ENCODE measurements at places on chromosomes 2 and 18.

- DNase-seq = no peak
Measured at GRCh38 chr2:171410624-171411023, 23.2 kb downstream of the METTL8 start.

GRCh38 chr2:109084341-109084740 is 44.7 kb upstream of the SH3RF3 start:
- DNase-seq = no peak

GRCh38 chr2:232438951-232439757 is 16.8 kb upstream of the ALPI start:
- no peak for DNase-seq

GRCh38 chr18:6757931-6758330 is 28.4 kb downstream of the ARHGAP28 start:
- DNase-seq = no peak

DNA sequence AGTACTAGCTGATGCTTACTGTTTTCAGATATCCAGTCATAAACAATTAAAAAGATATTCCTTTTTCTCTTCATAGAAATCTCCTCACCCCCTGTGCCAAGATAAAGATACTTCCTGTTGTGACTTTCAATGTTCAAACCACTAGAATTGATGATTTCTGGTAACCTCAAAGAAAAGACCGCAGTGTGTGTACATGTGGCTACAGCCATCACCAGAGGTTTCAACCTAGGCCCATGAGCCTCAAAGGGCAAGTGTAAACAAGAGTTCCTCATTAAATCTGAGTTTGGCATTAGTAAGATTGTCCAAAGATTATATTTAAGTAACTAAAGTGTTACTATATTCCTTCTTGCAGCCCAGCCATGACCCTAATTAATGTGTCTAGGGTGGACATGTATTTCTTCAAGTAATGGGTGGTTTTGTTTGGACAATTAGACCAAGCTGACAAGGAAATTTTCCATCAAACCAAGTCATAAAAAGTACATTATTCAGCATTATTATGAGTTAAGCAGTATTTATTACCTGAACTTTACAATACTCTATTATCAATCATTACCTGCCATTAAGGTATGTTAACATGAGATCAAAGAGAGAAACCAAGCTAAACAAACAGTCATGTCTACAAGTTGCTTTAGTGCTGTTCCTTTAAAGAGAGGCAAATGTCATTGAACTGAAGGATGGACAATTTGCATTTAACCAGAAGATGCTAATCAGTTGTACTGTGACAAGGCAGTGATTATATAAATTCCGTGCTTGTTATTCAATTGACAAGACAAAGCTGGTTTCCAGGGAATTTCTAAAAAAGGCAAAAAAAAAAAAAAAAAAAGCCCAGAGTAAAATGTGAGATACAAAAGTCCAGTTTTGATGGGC is 382.7 kb downstream of the LNPK start:
- no peak for DNase-seq

GRCh38 chr2:186060744-186061440 is 322.3 kb downstream of the FSIP2 start:
- DNase-seq = no peak

- no peak for DNase-seq
Measured at GRCh38 chr2:148531235-148531634, 113.3 kb upstream of the EPC2 start.

DNA sequence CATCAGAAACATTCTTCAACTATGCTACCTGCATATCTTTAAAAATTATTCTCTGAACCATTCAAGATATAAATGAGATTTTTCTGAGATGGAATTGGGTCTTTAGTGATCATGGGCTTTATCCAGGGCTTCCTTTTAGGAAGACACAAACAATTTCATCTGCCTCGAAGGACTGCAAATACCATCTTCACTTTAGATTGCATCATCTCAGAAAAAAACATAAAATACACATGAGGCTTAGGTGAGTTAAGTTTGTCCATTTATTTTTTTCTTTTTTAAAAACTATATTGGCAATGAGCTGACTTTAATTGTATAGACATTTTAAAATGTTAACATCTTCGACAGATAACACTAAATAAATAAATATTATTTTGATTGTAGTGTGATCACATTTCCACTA is 20.1 kb downstream of the TTN start:
- DNase-seq = no peak

DNA sequence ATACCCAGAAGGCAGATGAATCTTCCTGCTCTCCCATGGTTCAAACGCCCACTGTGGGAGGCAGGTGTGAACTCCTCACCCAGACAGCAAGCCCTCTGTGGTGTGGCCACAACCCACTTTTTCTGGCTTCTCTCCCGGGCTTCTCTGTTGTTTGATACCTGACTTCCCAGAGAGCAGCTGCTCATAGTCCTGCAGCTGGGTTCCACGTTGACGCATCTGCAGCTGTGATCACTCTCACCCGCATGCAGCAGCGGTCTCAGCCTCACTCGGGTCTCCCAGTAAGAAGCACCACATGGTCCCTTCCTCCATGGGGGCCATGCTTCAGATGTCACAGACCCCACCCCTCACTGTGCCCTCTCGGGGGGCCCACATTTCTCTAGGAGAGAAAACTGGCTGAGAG is 3.5 kb downstream of the ASPRV1 start:
- no peak for DNase-seq

DNA sequence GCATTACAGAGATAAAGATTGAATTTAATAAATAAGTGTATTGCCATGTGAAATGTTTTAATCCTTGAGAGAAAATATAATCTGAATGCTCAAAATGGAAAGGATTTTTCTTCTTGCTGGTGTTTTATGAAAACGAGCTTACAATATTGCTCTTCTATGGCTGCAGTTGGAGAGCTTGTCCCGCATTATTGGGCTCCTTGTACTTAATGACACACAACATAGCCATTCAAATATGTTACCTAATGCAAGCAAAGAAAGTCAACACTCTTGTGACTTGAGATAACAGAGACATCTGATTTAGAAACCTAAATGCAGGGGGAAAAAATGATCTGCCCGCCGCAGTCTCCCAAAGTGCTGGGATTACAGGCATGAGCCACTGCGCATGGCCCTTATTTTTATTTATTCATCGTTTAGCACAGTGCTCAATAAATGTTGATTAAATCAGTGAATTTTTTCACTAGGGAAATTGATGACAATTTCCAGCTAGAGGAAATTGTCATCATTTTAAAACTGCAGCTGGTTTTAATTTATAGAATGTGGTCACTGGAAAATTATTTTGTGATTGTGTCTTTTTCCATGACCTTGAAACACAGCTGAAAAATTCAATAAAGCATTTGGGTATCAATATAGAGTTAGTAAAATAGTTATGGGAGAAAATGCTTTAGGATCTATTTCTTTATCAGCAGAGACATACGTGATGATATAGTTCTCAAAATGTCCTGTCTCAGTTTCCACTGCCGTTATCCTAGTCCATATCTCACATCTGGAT is 2.4 kb upstream of the PRKD3 start:
- DNase-seq = no peak

GRCh38 chr2:40281021-40281940 is 170.6 kb downstream of the SLC8A1 start:
- DNase-seq = no peak

DNA sequence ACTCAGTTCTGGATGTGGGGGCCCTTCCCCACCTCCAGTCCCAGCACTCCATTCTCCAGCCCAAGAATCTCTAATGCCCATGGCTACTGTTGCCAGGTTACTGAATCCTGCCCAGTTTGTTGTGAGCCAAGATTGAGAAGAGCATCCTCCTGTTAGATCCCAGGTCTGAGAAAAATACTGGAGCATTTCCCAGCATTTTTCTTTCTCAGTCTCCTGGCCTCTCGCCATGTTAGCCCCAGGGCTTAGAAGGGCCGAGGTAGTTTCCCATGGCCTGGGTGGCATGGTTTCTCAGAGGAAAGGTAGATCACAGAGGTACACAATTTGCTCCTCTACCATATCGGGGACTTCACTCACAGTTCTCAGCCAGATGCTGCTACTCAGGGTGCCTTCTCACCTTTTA is 135.7 kb downstream of the OTX1 start:
- no peak for DNase-seq

GRCh38 chr18:13892098-13892497 is 23.2 kb downstream of the MC2R start:
- no peak for DNase-seq

DNA sequence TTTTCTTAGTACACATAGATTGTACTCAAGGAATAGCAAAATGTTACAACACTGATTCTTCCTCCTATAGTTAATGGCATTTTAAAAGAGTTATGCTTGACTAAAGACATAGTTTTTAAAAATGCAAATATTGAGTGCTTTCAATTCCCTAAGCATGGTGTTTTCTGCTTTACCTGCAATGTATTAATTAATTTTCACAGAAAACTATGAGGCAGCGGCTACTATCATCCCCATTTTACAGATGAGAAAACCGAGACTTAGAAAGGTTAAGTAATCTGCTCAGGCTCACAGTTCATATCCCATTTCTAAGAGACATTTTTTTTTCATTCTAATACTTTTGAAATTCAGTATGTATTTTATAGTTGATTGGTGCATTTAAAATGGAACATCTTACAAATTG is 38.0 kb downstream of the BMP10 start:
- no peak for DNase-seq

DNA sequence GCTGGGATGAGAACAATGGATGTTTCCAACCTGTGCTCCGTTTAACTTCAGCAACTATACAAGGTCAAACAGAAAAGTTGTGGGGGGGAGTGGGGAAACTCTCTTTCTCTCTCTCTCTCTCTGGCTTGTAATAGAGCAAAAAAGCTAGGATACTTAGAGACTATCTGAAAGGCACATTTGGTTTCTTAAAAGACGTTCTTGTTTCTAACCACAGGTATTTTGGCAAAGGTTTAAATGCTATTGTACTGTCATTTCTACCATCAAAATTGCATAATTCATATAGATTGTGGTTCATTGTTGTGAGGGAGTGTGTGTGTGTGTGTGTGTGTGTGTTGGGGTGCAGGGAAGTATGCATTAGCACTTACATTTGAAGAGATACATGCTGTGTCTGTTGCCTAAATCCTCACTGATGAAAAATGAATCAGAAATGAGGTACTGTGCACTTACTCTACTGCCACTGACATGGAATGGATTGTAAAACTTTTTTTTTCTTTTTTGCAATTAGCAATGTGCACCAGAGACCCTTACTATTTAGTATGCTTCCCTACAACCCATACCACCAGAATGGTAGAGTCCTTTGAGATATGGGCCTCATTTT is 841.0 kb upstream of the PIK3C3 start:
- DNase-seq = no peak

- DNase-seq = no peak
Measured at GRCh38 chr2:23280401-23280800, 104.6 kb upstream of the KLHL29 start.

- no peak for DNase-seq
Measured at GRCh38 chr2:107801498-107801897, 25.2 kb upstream of the RGPD4 start.

- no peak for DNase-seq
Measured at GRCh38 chr2:106053116-106053515, 141.0 kb downstream of the UXS1 start.

DNA sequence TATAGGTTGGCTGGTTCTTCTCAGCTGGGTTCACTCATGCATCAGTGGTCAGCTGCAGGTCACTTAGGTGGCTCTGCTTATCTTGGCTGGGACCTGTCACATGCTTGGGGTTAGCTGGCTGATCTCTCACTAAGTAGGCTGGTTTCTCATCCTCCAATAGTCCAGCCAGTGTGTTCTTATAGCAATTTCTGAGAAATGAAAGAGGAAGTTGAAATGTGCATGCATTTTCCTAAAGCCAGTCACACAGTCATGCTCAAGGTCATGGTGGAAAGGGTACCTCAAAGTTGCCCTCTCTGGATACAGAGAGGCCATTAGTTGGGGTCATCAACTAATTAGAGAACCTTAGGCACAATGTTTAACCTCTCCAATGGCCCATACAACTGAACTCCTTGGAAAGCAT is 64.4 kb downstream of the KLHL29 start:
- DNase-seq = no peak

DNA sequence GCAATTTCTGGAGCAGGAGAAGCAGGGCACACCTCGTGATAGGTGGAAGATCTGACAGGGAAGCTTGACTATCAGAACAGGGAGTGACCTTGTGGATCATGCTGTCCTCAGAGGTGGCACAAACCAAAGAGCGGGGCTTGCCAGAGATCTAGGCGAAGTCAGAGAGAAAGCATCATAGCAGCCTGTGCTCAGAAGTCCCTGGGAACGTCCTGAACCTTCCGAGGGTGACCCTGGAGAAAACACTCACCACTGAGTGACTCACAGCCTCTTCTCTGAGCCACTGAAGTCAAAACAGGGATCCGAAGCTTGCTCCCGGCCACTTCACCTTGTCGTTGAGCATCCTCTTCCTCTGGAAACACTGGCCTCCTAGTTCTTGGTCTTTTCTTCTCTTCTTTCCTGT is 56.7 kb downstream of the IL1R2 start:
- DNase-seq = no peak

DNA sequence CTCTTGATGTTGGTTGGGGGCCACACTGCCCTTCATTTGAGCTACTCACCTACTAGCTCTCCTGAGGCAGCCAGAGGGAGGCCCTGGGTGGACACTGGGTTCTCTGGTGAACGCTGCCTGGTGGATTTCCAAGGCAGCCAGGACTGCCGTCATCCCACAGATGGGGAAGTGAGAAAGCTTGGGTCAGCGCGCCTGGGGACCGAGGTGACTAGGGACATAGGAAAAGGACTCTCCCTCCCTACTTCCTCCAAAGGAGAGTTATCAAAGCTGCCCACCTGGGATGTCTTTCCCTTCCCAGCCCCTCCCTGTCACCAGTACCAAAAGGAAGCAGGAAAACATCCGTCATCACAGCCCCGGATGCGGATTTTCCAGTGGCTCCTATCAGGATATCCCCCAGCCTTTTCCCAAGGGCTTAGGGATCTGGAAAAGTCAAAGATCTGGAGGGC is 3.8 kb upstream of the SEMA4C start:
- DNase-seq = no peak

DNA sequence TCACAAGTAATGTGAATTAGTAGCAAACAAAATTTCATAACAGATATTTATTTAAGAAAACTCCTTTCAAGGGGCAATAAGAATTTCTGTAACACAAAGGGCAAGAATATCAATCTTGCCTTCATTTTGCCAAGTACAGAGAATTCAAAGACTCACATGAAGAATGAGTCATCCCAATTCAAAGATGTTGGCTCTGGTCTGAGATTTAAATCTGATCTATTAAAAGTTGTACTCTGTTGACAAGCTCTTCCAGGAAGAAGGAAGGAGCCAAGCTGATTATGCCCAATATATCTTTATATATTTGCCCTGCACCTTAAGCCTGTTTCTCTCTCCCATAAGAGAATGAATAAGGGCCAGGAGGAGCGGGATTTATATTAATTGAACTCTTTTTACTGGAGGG is 55.9 kb upstream of the RPE start:
- no peak for DNase-seq

- DNase-seq = no peak
Measured at GRCh38 chr2:54073796-54074195, 41.6 kb upstream of the ACYP2 start.

GRCh38 chr2:111173856-111174255 is 53.1 kb downstream of the BCL2L11 start:
- DNase-seq = no peak

GRCh38 chr2:186027922-186028321 is 289.3 kb downstream of the FSIP2 start:
- DNase-seq = no peak

- no peak for DNase-seq
Measured at GRCh38 chr2:15971351-15971750, 31.0 kb downstream of the MYCN start.

GRCh38 chr2:109212836-109213563 is 84.0 kb downstream of the SH3RF3 start:
- no peak for DNase-seq

GRCh38 chr18:6868033-6868432 is 138.5 kb downstream of the ARHGAP28 start:
- DNase-seq = no peak

Data from NCI-H526 (cell line).